Stimulated activated CD4-positive, alpha-beta T cell treated with anti-CD3 and anti-CD28 coated beads, Interleukin-12 subunit alpha, Interleukin-12 subunit beta, amount 100 ng/mL, for 24 hours (primary cell): ENCODE measurements at places on chromosomes 3 and 15.

DNA sequence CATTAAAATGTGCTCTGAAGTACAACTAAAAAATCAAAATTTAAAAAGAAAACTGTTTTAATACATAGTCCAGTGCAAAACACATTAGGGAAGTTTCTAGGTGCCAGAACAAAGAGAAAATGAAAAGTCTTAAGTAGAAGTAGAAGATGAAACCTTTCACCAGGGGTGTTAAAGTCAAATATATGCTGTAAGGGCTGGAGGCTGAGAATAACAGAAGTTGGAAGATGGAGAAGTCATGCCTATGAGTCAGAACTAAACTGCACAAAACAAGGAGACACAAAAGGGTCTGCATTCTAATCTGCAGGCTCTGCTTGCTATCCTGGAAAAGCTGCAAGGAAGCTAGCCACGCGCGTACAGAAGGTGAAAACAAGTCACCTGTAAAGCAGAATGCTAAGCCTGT lies 48.7 kb upstream of the CPB1 start:
- no peak for DNase-seq

DNA sequence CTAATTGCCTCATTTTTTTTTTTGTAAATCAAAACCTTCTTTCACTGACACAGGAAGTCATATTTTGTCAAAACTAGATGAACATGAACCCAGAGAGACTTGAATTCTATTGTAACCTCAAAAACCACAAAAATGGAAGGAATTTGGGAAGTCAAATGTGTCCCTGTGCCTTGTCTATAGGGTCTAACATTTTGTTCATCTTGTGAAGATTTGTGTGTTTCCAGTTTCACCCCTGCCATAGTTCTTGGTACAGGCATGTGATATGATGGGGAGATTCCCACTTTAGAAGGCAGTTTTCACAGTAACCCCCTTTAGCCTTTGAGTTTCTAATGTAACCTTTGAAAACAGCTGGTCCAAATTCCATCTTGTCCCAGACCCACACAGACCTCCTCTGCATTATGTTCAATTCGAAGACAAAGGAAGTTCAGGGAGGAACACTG lies 318.5 kb upstream of the ADAMTS9 start:
- no peak for DNase-seq

GRCh38 chr15:55334371-55334770 lies 15.3 kb downstream of the PIGB start:
- no peak for DNase-seq

GRCh38 chr15:78004919-78005634 lies 72.4 kb downstream of the TBC1D2B start:
- no peak for DNase-seq

GRCh38 chr15:28022961-28023360 lies 76.2 kb downstream of the OCA2 start:
- DNase-seq, result no peak

- DNase-seq, result no peak
Observed at GRCh38 chr15:67175643-67176071, 78.8 kb downstream of the AAGAB start.

GRCh38 chr3:59791774-59792308 lies 742.0 kb upstream of the CFAP20DC start:
- no peak for DNase-seq

DNA sequence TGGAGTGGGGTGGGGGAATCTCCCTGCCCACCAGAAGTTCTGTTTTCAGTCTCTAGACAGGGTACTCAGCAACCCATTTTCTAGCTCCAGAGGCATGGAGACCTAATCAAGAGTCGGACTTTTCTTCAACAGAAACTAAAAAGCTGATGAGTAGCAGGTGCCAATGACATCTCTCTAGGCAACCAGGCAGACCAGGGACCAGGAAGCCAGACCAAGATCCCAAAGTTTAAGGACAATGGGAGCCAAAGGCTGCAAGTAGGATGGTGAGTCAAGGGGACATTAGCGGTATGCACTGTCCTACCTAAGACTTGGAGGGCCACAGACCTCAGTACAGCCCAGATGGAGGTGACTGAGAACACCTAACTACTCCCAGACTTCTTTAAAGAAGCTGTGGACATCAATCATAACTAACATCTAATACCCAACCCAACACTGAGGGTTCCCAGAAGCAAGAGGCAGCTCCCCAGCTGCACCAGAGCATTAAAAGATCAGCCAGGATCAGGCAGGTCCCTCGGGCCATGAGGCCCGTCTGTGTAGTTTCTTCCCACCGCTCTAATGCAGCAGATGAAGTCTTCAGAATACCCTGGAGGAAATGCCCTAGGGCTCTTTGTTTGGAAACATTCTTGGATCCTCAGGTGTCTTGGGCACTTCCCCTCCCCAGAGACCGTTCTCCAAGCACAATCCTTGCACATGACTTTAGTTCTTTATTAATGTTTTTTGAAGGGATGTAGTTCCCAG lies 979 bp downstream of the CCDC71 start:
- no peak for DNase-seq

DNA sequence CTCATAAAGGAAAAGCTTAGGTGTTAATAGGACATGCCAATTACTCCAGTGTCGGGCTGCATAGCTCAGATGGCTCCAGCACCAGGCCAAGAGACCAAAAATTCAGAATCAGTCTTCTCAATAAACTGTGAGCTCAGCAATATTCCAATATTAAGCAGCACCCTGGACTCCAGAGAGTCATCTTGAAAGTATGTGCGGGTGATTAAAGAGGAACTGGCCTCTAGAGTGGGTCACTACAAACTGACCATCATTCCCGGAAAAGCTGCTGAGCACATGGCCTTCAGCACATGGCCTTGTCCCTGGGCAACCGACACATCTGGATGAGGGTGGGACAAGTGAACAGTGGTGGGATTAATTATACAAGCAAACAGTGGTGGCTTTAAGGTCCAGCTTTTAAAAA lies 59.0 kb downstream of the MAGI1 start:
- DNase-seq, result no peak

- DNase-seq, result no peak
Observed at GRCh38 chr3:10644189-10644588, 138.8 kb upstream of the ATP2B2 start.

GRCh38 chr3:69741032-69741767 lies 1.9 kb downstream of the MITF start:
- DNase-seq, result no peak

- no peak for DNase-seq
Observed at GRCh38 chr15:49815526-49815925, 194.7 kb downstream of the DTWD1 start.

DNA sequence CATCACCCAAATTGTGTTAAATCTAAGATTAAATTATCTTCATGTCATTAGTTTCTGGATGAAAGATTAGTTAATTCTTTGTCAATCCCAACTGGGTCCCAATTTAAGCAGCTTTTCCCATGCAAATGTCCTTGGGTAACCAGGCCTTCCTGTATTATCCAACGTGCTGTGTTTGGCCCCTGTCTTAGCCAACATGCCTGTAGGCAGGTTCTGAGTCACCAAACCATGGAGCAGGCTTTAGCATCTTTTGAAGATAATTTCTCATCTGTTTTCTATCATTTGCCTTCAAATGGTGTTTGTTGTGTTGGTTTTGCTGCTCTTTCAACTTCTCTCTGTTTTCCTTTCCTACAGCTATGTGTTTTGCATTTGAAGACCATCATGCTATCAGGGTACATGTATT lies 216.2 kb downstream of the ITPR1 start:
- DNase-seq, result no peak

DNA sequence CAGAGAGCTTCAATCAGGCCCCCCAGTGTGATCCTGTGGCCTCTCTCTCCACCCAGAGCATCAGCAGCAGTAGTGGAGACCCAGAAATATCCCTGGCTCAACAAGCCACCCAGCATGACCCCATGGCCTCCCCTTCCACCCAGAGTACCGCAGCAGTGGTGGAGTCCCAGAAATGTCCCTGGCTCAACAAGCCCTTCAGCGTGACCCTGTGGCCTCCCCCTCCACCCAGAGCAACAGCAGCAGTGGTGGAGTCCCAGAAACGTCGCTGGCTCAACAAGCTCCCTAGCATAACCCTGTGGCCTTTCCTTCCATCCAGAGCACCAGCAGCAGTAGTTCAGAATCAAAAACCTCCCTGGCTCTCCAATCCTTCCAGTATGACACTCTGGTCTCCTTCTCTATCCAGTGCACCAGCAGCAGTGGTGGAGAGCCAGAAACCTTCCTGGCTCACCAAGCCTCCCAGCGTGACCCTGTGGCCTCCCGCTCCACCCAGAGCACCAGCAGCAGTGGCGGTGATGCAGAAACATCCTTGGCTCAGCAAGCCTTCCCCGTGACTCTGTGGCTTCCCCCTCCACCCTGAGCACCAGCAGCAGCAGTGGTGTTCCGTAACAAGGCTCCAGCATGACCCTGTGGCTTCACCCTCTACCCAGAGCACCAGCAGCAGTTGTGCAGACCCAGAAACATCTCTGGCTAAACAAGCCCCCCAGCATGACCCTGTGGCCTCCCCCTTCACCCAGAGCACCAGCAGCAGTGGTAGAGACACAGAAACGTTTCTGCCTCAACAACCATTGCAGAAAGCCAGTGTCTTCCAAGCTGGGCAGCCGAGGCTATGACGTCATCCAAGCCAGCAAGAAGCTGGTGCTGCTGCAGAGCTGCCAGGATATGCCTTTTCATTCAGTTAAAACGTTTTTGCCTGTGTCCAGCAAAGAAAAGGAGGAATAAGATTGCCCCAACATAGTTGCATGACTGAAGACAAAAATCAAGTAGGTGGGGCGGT lies 61.3 kb upstream of the TAMM41 start:
- DNase-seq, result no peak

DNA sequence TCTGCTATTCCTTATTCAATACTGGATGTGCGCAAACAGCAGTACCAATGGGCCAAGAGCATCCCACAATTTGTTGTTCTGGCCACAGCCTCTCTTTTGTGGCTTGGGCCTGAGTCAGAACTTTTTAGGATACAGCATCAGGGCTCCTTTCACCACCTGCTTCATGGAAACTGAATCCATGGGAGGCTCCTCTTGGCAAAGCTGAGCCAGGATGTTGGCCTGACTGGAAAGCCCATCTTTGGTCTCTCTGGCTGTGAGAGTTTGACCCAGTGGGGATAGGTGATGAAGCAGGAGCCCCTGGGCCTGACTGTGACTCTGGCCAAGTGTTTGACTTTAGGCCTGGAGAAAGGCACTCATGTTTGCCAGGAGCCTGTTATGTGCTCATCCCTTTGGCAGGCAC lies 27.6 kb downstream of the IL16 start:
- DNase-seq, result no peak

DNA sequence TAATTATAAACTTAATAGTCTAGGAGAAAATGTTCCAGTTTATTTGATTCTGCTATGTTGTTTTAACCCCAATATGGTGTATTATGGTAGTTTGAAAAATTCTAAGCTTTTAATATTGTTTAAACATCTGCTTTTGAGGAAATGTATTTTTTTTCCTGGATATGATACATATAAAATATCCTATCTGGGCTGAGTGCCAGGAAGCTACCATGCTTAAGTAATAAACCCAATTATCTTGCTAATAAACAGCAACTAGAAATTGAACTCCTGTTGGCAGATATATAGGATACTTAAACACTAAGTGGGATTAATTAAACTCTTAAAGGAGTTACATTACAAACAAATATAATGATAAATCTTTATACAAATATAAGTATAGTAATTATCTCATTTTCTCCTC lies 293.7 kb upstream of the GRM7 start:
- DNase-seq, result no peak

DNA sequence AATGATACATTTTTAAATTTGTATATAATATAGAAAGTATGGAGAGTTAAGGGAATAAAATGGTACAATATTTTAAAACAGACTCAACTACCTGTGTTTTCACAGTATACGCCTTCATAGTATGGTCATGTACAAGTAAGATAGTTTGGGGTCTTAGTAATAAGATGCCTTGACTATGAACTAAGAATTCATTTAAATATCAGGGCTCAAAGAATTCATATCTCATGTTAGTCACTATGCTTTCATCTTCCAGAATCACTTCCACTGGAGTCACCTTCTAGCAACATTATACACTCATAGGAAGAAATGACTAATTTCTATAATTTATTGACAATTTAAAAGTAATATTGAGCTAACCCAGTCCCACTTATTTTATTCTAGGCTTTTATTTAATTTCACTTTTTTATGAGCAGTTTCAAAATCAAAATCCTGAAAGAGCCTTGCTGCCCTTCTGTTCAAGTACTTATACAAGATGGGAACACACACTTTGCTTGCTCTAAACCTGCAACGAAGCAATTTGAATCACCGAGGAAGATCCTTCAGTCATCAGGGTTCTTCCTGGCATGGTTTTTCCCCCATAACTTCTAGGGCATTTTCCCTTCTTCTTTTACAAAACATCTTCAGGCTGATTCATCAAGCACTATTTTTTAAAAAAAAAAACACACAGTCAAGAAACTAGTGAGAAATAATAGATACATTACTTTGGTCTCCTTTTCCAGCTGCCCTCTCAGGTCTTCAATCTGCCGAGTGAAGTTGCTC lies 94.1 kb downstream of the MYH15 start:
- no peak for DNase-seq

DNA sequence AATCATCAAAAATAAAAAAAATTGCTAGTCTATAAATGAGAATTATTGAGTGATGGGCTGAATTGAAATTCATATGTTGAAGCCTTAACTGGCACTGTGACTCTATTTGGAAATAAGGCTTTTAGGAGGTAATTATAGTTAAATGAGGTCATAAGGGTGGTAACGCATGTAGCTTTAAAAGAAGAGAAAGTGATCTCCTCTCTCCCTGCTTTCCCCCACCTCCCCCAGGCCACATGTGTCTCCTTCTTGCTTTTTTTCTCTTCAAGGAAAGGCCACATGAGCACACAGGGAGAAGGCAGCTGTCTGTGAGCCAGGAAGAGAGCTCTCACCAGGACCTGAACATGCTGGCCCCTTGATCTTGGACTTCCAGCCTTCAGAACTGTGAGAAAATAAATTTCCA lies 48.2 kb upstream of the ARPP19 start:
- no peak for DNase-seq

DNA sequence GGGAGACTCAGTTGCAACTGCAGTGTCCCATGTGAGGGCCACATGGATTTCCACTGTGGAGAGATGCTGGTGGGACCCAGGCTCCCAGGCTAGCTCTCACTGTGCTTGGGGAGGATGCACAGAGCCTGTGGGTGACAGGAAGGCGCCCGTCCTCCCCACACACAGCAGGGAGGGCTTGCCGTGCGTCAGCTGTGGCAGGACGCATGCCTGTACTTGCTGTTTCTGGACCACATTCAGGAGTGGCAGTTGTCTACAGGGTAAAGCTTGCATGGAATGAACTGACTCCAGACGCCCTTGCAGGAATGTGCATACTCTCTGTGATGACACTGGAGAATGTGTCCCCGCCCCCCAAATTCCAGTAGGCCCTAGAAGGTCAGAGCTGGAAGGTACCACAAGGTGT lies 63.8 kb upstream of the SNRPA1 start:
- no peak for DNase-seq
